NCI-H460 (cell line): ENCODE measurements at places on chromosomes 4 and X. TPM values are rescaled to one million over a fixed set of nuclear protein-coding genes. Genes with fewer than 3 reads are reported as not detected.

- DNase-seq: no peak
These were observed 53.9 kb upstream of the TENM3 start for GRCh38 chr4:182189103-182189878.

- DNase-seq: no peak
These were observed 52.7 kb downstream of the CXorf49B start for GRCh38 chrX:71815906-71816156.

DNA sequence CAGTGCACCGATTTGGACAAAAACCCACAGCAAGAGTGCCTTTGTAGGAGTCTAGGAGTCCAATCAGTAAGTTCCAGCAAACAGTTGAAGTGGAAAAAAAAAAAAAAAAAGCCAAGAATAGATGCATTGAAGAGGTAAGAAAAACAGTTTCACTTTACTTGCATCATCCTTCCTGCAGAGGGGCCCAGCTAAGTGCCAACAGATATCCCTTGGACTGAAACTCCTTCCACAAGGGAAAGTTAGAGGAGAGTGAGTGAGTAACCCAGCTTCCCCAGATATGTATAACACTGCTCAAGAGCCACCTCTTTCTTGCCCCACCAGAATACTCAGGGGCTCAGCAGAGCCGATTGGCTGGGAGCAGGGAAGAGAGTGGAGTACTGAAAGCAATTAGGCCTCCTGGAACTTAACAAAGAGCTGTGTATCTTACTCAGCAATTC is 617.7 kb upstream of the SMIM31 start:
- peak; percentile 84 for DNase-seq

- DNase-seq: no peak
These were observed 59.5 kb downstream of the NSG1 start for GRCh38 chr4:4446434-4446833.

DNA sequence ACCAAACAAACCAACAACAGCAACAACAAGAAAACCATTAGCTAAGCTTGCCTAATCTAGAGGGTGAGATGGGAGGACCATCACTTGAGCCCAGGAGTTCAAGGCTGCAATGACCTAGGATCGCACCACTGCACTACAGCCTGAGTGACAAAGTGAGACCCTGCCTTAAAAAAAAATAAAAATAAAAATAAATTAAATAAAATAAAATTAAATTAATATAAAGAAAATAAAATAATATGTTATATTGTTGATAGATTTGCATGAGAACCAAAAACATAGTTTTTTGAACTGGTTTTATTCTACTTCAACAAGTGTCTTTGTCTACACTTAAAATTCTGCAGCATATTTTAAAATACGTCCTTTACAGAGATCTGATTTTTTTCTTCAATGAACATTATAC is 2683.1 kb downstream of the ARAP2 start:
- DNase-seq: no peak

DNA sequence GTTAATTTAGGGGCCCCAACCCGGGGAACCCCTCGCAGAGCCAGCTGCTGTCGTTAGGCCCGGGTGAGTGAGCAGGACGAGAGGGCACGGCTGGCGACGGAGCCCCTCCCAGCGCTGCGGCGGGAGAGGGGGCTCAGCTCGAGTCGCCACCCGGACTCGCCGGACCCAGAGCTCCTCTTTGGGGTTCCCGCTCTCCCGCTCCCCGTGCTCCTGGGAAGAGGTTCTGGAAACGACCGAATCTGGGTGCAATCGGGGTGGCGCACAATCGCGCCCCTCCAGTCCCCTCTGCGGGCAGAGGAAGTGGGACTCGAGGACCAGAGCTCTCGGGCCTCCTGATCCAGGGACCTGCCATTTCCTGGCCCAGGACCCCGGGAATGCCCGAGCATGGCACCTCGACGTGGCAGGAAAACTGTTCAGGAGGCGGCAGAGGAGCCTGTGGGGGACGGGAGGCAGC is 37.3 kb upstream of the ARAF start:
- DNase-seq: no peak

- no peak for DNase-seq
These were observed 431.6 kb upstream of the MAOA start for GRCh38 chrX:43224496-43224895.

DNA sequence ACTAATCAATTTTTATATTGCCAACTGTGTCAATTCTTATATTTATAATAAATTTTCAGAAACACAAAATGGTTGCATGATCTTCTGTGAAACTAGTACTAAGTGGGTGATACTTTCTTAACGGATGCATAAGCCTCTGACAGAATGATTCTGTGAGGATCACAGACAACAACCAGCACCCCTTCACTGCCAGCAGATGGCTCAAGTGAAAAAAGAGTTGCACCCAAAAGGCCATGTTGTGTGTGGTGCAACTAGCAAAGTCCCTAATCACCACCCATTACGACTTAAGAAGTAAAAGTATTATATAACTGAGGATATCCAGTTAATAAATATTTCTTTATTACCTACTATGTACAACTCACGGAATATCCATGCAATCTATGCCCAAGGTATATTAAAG is 334.0 kb downstream of the PCDH19 start:
- DNase-seq: no peak

DNA sequence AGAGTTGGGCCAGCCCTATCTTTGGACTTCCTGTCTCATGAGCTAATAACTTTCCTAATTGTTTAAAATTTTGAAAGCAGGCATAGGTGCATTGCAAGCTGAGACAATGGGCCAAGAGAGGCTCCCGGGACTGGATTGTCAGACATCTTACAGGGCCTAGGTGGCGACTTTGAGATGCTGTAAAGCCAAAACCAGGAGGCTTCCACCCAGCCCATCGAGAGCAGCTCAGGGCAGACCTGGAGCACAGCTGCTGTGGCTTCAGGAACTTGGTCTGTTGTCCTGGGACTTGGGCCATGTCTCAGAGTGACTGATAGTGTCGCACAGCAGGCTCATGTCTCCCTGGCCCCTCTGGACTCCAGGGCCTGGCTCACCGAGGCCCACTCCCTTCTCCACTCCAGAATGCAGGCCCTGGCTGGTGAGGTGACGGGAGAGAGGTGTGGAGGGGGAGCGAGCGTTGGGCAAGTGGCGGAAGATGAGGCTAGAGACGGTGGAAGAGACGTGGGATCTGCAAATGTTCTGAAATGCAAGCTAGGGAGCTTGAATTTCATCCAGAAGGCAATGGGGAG is 24.1 kb upstream of the MTM1 start:
- no peak for DNase-seq

GRCh38 chr4:73445383-73446335 is 9.6 kb downstream of the AFP start:
- no peak for DNase-seq

DNA sequence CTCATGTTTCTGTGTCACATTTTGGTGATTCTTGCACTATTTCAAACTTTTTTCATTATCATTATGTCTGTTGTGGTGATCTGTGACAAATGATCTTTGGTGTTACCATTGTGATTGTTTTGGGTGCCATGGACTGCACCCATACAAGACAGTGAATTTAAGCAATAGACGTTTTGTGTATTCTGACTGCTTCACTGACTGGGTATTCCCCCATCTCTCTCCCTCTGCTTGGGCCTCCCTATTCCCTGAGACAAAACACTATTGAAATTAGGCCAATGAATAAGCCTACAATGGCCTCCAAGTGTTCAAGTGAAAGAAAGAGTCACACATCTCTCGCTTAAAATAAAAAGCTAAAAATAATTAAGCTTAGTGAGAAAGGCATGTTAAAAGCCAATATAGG is 60.2 kb downstream of the BANK1 start:
- DNase-seq: no peak

DNA sequence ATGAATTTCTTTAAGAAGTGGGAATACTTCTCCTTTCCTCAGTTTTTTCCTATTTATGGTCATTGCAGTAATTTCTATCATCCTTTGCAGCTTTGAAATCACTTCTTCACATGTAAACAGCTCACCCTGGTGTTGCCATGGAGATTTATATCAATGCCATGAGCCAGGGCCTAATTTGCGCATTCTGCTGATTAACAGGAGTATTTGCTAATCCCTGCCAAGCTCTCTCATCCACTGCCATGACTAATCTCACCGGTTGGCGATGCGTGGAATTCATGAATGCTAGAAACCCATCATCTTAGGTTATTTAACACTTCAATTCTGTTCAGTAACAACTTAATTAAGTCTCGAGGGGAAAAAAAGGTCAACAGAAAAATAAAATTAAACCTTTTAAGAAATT is 11.8 kb upstream of the FGF13 start:
- DNase-seq: no peak

- DNase-seq: peak; percentile 24
These were observed 114.0 kb downstream of the RBM47 start for GRCh38 chr4:40515398-40516293.

GRCh38 chr4:54767376-54767775 is 109.6 kb downstream of the KIT start:
- DNase-seq: no peak

GRCh38 chrX:97252111-97252510 is 368.4 kb downstream of the RPA4 start:
- no peak for DNase-seq

- no peak for DNase-seq
These were observed 10.0 kb upstream of the AP1S2 start for GRCh38 chrX:15864629-15865028.

GRCh38 chrX:20461002-20461401 is 194.3 kb upstream of the RPS6KA3 start:
- DNase-seq: no peak

- no peak for DNase-seq
These were observed 13.9 kb downstream of the PAGE2 start for GRCh38 chrX:55102754-55103153.

DNA sequence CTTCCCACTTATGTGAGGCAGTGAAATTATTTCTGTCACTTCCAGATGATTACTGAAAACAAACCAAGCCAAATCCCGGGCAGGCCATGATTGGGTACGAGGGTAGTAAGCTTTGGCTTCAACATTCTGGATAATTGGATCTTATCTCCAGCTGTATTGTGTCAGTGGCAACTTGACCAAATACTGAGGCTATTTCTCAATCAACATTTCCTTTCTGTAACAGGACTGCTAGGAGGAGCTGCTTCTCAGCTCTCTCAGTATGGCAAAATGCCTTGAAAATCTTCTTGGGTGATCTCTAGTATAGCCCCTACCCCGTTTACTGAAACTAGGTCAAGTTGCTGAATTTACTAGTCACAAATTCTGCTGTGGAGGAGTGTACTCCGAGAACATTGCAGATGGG is 169.3 kb upstream of the FRMPD4 start:
- DNase-seq: no peak

FMR1 gene
- total RNA-seq: 27.4 and 34.3 TPM in 2 replicates

WNK3 gene
- 0.43 and 0.67 TPM in 2 replicates for total RNA-seq

BTC gene
- total RNA-seq: 0.23 and 0.57 TPM in 2 replicates

IGFBP7 gene
- 4.3 and 6.5 TPM in 2 replicates for total RNA-seq

TFE3 gene
- total RNA-seq: 56.8 and 59.4 TPM in 2 replicates

KLB gene
- total RNA-seq: not detected in 2 replicates

SSX2 gene
- not detected in 2 replicates for total RNA-seq

RBMX2 gene
- total RNA-seq: 42.7 and 46.8 TPM in 2 replicates

CT45A1 gene
- total RNA-seq: not detected in 2 replicates

LDB2 gene
- total RNA-seq: not detected in 2 replicates

AFM gene
- not detected in 2 replicates for total RNA-seq

DRP2 gene
- 0.35 and 0.40 TPM in 2 replicates for total RNA-seq

MAP9 gene
- total RNA-seq: 13.0 and 13.8 TPM in 2 replicates

RTL9 gene
- 0.02 TPM in 1 of 2 replicates, not detected in the other for total RNA-seq

STATH gene
- total RNA-seq: not detected in 2 replicates

FOXR2 gene
- not detected in 2 replicates for total RNA-seq

LCORL gene
- 12.8 and 16.7 TPM in 2 replicates for total RNA-seq
